ENCODE measurements at places on chromosomes 2 and 18.

DNA sequence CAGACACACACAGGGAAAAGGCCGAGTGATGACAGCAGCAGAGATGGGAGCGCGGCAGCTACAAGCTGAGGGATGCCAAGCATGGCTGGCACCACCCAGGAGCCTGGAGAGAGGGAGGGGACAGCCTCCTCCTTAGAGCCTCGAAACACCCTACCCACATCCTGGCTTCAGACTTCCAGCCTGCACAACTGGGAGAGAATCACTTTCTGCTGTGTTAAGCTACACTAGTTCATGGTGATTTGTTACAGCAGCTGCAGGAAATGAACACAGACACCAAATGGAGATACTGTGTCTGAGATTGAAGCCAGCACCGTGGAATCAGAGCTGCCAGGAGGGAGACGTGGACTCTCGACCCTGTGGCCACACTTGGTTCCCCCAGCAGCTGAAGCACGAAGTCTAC is 27.5 kb upstream of the FOSL2 start:
- H3K4me1 ChIP-seq = peaks cover 1% of the 10 kb centered on the region
- H3K36me3 ChIP-seq = no peaks in the 10 kb centered on the region
- no peak overlapping the region for H3K4me3 ChIP-seq
- no peak overlapping the region for H3K27ac ChIP-seq
- no peaks in the 10 kb centered on the region for H3K27me3 ChIP-seq

DNA sequence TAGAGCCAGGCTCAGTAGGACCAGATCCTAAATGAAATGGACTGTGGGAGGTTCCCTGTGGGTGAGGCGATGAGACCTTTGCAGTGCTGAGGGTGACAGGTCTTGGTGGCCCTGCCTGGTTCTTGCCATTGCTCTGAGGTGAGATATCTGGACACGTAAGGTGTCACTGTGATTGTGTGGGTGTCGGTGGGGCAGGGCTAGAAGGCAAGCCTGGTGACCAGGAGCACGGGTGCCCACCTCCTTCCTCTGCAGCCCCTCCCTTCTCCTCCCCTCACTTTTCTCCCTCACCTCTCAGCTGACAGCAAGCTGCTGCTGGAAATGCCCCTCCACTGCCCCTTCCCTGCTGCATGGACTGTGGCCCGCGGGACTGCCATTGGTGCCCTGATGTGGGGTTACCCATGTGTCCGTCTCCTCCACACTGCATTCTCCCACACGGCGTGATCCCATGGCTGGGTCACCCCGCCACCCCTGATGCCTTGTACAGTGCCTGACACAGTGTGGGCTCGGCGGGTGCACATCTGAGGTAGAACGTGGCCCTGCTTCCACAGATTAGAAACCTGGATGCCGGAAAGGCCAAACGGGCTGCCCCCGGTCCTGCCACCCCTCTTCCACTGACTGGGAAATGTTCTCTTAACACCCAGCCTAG is 55.6 kb upstream of the FOSL2 start:
- no peaks in the 10 kb centered on the region for H3K4me1 ChIP-seq
- no peak for DNase-seq
- H3K27ac ChIP-seq = no peak overlapping the region
- no peak overlapping the region for H3K4me3 ChIP-seq
- no peaks in the 10 kb centered on the region for H3K27me3 ChIP-seq

GRCh38 chr2:58865436-58865835 is 624.3 kb upstream of the FANCL start:
- no peak for DNase-seq
- no peaks in the 10 kb centered on the region for H3K27me3 ChIP-seq
- no peaks in the 10 kb centered on the region for H3K36me3 ChIP-seq
- H3K4me3 ChIP-seq = no peak overlapping the region

DNA sequence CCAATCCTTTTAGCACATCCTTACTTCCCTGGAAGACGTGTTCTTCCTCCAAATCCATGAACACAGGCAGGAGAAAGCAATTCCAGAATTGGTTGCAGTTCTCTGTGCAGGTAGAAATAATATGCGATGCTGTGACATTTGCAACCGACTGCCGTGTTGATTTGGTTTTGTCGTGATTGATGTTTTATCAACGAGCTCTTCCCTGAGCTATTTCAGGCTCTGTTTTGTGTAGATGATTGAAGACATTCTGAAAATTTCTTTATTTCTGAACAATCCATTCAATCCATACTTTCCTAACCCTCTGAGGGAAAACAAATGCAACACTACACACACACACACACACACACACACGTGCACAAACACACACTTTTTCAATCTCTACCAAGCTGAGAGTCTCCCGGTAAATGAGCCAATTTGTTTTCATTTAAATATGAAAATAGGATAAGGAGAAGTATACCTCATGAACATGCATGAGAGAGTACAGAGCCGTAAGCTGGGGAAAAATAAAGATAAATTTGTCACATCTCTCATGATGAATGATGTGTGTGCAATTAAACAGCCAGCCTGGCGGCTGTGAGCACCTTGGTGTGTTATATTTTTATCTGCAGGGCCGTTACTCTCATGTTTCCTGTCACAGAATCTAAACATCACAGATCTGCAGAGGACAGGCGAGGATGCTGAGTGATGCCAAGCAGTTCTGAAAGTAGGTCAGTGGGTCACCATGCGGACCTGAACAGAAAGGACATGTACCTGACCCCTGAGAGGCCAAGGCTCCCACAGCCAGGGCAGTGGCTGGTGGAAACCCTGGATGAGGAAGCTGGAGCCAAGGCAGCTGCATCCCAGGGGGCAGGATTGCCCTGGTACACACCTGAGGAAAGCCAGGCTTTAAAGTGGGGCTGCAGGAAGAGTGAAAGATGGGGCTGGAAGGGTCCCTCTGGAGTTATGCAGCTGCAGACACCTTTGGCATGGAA is 64.8 kb downstream of the PDCL3 start:
- H3K4me3 ChIP-seq = no peak overlapping the region
- H3K36me3 ChIP-seq = no peaks in the 10 kb centered on the region
- H3K4me1 ChIP-seq = no peaks in the 10 kb centered on the region
- DNase-seq = no peak

Measured in iPS DF 6.9 (cell line).